Spinal cord (tissue), 10 donors: ENCODE measurements at places on chromosomes 6 and 20. TPM values are rescaled to one million over a fixed set of nuclear protein-coding genes. Genes with fewer than 3 reads are reported as not detected.

Gene TNFRSF6B
- total RNA-seq = 1.1 TPM

Gene ZNF311
- total RNA-seq = 3.1 TPM

Gene HSPA1L
- total RNA-seq = 3.3 TPM

Gene COX4I2
- total RNA-seq = 5.4 TPM

Gene CYP21A2
- total RNA-seq = 0.61 TPM

Gene VPS52
- 49.3 TPM for total RNA-seq

Gene IMPG1
- total RNA-seq = 0.10 TPM

GRCh38 chr20:2330090-2330695 lies 34.4 kb downstream of the TGM3 start:
- no peaks in the 10 kb centered on the region for H3K36me3 ChIP-seq
- no peak for DNase-seq
- no peak overlapping the region for H3K27ac ChIP-seq
- H3K4me3 ChIP-seq = no peak overlapping the region
- no peaks in the 10 kb centered on the region for H3K27me3 ChIP-seq

- no peak for DNase-seq
- H3K36me3 ChIP-seq = no peaks in the 10 kb centered on the region
- H3K4me1 ChIP-seq = no peaks in the 10 kb centered on the region
Measured at GRCh38 chr6:113719545-113719944, 137.6 kb upstream of the MARCKS start.

DNA sequence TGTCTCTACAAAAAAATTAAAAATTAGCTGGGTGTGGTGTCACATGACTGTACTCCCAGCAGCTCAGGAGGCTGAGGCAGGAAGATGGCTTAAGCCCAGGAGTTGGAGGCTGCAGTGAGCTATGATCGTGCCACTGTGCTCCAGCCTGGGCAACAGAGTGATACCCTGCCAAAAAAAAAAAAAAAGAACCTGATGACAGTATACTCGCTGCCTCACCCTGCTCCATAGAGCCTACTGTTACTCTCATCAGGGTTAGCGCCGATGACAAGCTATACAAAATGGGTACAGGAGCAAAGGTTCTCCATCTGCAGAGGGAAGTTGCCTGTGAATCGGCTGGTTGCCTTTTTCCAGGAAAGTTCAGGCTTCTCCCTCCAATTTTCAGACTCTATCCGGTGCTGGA lies 53.4 kb downstream of the GMPR start:
- no peak overlapping the region for H3K4me3 ChIP-seq
- no peak for DNase-seq
- no peak overlapping the region for H3K27ac ChIP-seq
- peaks cover 12% of the 10 kb centered on the region for H3K4me1 ChIP-seq
- peaks cover 9% of the 10 kb centered on the region for H3K36me3 ChIP-seq
- H3K27me3 ChIP-seq = no peaks in the 10 kb centered on the region

DNA sequence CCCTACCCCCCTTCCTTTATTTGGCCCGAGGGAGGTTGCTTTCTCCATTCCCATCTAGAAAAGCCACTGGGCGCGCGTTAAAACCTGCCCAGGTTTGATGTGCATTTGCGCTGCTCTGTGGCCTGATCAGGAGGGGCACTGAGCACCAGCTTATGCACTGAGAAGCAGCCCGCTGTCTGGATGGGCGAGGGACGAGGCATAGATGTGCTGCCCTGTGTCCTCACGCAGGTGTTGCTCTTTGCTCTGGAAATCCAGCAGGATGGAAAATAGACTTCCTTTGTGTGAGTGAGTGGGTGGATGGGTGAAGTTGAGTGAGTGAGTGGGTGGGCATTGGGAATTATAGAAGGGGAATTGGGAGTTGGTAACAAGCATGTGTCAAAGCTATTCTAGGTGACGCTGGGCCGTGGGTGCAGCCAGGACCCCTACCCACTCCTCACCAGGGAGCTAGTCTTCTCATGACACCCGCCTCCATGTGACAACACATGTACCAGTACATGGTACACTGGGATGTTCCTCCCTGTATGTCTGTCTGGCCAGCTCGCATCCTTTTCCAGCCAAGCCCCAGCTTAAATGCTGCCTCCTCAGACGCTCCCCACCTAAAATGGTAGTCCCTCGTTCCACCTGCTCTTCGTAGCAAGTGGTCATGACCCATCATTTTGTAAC lies 162.6 kb downstream of the DTNBP1 start:
- H3K36me3 ChIP-seq = peaks cover 54% of the 10 kb centered on the region
- H3K27me3 ChIP-seq = no peaks in the 10 kb centered on the region
- peaks cover 47% of the 10 kb centered on the region for H3K4me1 ChIP-seq
- DNase-seq = no peak

DNA sequence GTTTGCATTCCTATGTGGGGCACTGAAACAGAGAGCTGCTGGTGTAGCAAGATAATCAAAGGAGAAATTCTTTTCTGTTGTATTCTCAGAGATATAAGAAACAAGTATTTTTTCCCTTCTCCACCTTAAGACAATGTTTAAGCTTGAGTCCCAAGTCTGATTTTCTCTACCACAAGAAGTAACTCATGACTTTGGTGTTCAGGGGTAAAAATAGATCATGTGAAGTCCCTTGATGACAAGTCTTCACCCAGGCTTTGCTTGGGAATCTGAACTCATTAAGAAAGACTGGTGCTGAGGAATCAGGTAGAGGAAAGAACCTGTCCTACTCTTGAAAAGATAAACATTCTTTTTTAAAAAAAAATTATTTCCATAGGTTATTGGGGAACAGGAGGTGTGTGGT lies 205.6 kb downstream of the ALDH8A1 start:
- H3K27ac ChIP-seq = peak overlapping the region; percentile 27
- no peak overlapping the region for H3K4me3 ChIP-seq
- no peaks in the 10 kb centered on the region for H3K36me3 ChIP-seq
- no peak for DNase-seq

DNA sequence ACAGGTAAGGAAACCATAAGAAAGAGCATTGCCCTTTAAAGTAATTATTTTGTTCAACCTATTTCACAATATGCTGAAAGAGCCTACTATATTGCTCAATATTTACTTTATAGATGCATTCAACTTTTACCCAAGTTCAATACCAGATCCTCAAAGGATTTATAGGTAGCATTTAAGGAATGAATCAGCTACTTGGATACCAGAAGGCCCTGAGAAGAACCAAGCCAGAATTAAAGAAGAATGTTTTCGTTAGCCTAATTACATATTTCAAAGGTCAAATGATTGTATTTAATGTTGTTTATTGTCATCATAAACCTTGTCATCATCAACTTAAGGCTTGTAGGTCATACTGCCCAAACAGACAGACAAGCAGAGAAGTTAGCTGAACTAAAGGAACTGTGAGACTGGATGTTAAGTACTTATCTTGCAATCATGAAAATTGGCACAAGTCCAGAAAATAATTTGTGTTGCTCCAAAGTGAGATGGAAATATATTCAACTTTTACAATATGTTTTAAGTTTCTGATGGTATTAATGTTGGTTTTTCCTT lies 636.7 kb downstream of the RFPL4B start:
- no peaks in the 10 kb centered on the region for H3K27me3 ChIP-seq
- H3K4me3 ChIP-seq = no peak overlapping the region
- no peaks in the 10 kb centered on the region for H3K4me1 ChIP-seq
- no peak overlapping the region for H3K27ac ChIP-seq
- no peaks in the 10 kb centered on the region for H3K36me3 ChIP-seq

GRCh38 chr6:118562959-118563358 lies 14.9 kb downstream of the PLN start:
- H3K27ac ChIP-seq = no peak overlapping the region
- no peaks in the 10 kb centered on the region for H3K27me3 ChIP-seq
- H3K36me3 ChIP-seq = no peaks in the 10 kb centered on the region
- H3K4me1 ChIP-seq = no peaks in the 10 kb centered on the region

DNA sequence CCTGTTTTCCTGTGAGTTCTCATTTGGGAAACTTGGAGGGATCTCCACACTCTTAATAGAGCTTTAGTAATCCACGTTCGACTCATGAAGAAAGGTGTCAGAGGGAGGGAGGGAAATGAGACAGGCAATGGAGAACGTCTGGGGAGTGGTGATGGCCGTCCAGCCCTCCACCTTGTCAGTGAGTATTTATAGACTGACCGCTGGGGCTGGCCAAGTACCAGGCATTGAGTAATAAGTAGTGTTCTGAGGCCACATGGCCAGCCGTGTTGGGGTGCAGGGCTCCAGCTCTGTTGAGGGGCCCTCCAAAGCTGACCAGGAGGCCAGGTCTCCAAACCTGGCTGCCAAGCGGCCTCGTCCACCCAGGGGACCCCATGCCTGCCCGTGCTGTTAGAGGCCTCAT lies 11.3 kb upstream of the DSN1 start:
- H3K27ac ChIP-seq = no peak overlapping the region
- DNase-seq = no peak
- H3K27me3 ChIP-seq = no peaks in the 10 kb centered on the region
- no peak overlapping the region for H3K4me3 ChIP-seq
- H3K36me3 ChIP-seq = peaks cover 68% of the 10 kb centered on the region
- H3K4me1 ChIP-seq = no peaks in the 10 kb centered on the region
